ENCODE measurements at places on chromosomes 7 and 10. TPM values are rescaled to one million over a fixed set of nuclear protein-coding genes. Genes with fewer than 3 reads are reported as not detected.

GRCh38 chr10:53607691-53608090 lies 835.1 kb upstream of the MBL2 start:
- H3K27ac ChIP-seq, result no peak overlapping the region
- no peaks in the 10 kb centered on the region for H3K4me1 ChIP-seq

GRCh38 chr7:91194841-91195240 lies 69.4 kb upstream of the FZD1 start:
- no peaks in the 10 kb centered on the region for H3K27me3 ChIP-seq
- no peak for DNase-seq
- no peak overlapping the region for H3K4me3 ChIP-seq
- H3K36me3 ChIP-seq, result no peaks in the 10 kb centered on the region

Gene GSTO2
- total RNA-seq, result 11.7 TPM

Gene CABCOCO1
- not detected for total RNA-seq

- H3K27ac ChIP-seq, result no peak overlapping the region
- DNase-seq, result no peak
- no peaks in the 10 kb centered on the region for H3K36me3 ChIP-seq
- no peaks in the 10 kb centered on the region for H3K27me3 ChIP-seq
- H3K4me3 ChIP-seq, result no peak overlapping the region
- H3K4me1 ChIP-seq, result no peaks in the 10 kb centered on the region
These were observed 227.7 kb upstream of the SEMA3E start for GRCh38 chr7:83876593-83876992.

DNA sequence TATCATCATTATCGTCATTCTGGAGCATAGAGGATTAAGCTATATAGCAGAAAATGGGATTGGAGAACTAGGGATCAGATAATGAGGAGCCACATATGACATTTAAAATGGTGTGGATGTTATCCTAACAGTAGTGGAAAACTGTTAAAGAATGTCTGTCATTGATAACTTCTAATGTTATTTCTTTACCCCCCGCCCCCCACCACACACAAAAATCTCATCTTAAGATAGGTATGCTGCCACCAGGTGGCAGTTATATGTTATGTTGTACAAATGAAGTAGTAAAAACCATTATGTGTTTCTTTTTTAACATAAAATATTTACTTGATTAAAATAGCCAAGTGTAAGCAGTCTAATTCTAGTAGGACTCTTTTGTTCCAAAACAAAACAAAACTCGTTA lies 13.0 kb downstream of the AKAP9 start:
- H3K4me1 ChIP-seq, result no peaks in the 10 kb centered on the region
- no peak overlapping the region for H3K4me3 ChIP-seq
- H3K36me3 ChIP-seq, result peaks cover 5% of the 10 kb centered on the region
- H3K27ac ChIP-seq, result no peak overlapping the region

Gene CALHM1
- total RNA-seq, result not detected

Gene IDI1
- total RNA-seq, result 31.1 TPM

Gene ADCY1
- not detected for total RNA-seq

DNA sequence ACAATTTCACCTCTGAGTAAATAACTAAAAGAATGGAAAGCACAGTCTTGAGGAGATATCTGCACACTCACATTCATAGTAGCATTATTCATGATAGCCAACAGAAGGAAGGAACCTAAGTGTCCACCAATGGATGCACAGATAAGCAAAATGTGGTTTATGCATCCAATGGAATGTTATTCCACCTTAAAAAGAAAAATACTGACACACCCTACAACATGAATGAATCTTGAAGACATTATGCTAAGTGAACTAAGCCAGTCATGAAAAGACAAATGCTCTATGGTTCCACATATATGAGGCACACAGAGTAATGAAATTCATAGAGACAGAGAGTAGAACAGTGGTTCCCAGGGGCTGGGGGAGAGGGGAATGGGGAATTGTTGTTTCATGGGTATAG lies 6.5 kb upstream of the CCSER2 start:
- no peaks in the 10 kb centered on the region for H3K36me3 ChIP-seq
- H3K27me3 ChIP-seq, result no peaks in the 10 kb centered on the region

DNA sequence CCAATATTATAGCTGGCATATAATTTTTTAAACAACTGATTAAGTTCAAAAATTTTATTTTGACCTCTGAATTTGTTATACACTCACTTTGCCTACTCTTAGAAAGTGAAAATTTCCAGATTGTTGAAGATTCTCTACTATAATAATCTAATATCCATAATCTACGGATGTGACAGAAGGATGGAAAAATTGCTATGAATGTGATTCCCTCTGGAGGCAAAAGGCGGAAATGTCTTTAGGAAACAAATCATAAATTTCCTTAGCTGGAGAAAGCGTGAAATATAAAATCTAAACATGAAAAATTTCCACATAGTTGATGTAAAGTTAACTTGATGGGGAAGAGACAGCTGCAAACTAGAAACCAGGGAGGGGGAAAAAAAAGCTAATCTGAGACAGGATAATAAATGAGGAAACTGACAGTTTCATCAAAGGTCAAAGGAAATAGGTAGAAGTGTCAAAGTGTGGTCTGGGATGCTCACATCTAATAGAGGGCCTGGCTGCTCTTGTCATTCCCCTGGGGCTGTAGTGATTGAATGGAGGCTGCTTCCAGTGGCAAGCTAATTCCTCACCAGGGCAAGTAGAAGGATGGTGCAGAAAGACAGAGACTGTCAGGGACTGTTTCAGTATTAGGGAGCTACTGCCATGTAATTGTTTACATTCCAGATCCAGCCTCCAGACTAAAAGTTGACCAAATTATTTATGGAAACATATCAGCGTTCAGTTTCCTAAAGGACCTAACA lies 264.5 kb downstream of the SDHAF3 start:
- no peaks in the 10 kb centered on the region for H3K4me1 ChIP-seq
- H3K27ac ChIP-seq, result no peak overlapping the region
- no peak overlapping the region for H3K4me3 ChIP-seq
- H3K27me3 ChIP-seq, result no peaks in the 10 kb centered on the region

Gene DCLRE1C
- 10.0 TPM for total RNA-seq

DNA sequence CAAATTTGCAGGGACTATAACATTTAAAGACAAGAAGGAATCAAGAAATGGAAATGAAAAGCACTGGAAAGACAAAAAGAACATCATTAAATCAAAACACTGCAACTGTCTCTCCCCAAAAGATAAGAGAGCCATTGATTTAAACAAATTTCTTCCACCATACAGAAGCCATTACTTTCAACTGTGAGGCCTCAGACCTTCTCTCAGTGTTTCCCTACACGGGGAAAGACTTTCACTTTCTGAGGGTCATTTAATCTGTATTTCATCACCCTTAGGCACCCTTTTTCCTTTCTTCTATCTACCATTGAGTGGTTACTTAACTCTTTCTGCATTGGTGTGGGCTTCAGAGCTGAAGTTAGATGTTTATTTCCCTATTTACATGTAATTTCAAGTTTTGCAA lies 47.5 kb downstream of the CCDC172 start:
- H3K4me1 ChIP-seq, result no peaks in the 10 kb centered on the region
- H3K27ac ChIP-seq, result no peak overlapping the region
- no peak overlapping the region for H3K4me3 ChIP-seq
- H3K36me3 ChIP-seq, result no peaks in the 10 kb centered on the region
- no peaks in the 10 kb centered on the region for H3K27me3 ChIP-seq

GRCh38 chr10:1570416-1571051 lies 166.8 kb downstream of the ADARB2 start:
- no peak overlapping the region for H3K27ac ChIP-seq
- no peak for DNase-seq
- no peaks in the 10 kb centered on the region for H3K36me3 ChIP-seq
- no peak overlapping the region for H3K4me3 ChIP-seq
- no peaks in the 10 kb centered on the region for H3K4me1 ChIP-seq
- H3K27me3 ChIP-seq, result no peaks in the 10 kb centered on the region

DNA sequence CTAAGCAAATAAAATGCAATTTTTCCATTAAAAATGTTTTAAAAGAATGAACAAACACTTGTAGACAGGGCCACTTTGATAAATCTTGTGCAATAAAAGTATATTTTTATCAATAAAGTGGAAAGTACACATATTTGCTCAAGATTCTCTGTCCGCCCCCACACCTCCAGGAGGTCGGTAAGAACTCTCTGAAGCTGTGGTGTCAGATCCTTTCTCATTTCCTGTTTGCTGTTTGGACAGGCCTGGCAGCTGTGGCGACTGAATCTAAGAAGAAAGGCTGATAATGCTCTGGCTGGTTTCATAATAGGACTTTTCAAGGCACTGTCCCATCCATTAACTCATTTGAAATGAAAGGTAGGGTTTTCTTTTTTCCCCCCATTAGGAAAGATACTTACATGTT lies 15.3 kb upstream of the ASB4 start:
- no peaks in the 10 kb centered on the region for H3K4me1 ChIP-seq
- no peak overlapping the region for H3K27ac ChIP-seq
- DNase-seq, result peak; percentile 10
- H3K4me3 ChIP-seq, result no peak overlapping the region

- peak overlapping the region; percentile 76 for H3K4me3 ChIP-seq
- peak overlapping the region; percentile 82 for H3K27ac ChIP-seq
- H3K36me3 ChIP-seq, result no peaks in the 10 kb centered on the region
- peaks cover 61% of the 10 kb centered on the region for H3K27me3 ChIP-seq
These were observed 660 bp upstream of the HHEX start for GRCh38 chr10:92688927-92689662.

Gene AOAH
- total RNA-seq, result 120 TPM

- no peaks in the 10 kb centered on the region for H3K27me3 ChIP-seq
- H3K36me3 ChIP-seq, result no peaks in the 10 kb centered on the region
- H3K4me1 ChIP-seq, result no peaks in the 10 kb centered on the region
- H3K4me3 ChIP-seq, result no peak overlapping the region
- peak overlapping the region; percentile 68 for H3K27ac ChIP-seq
These were observed 94.6 kb downstream of the ELMO1 start for GRCh38 chr7:37353949-37354655.

Gene CHN2
- 17.1 TPM for total RNA-seq

Gene NEUROG3
- 0.64 TPM for total RNA-seq

GRCh38 chr7:15197042-15197977 lies 294.8 kb upstream of the DGKB start:
- no peaks in the 10 kb centered on the region for H3K4me1 ChIP-seq
- no peak for DNase-seq
- H3K4me3 ChIP-seq, result no peak overlapping the region
- no peaks in the 10 kb centered on the region for H3K27me3 ChIP-seq
- H3K36me3 ChIP-seq, result no peaks in the 10 kb centered on the region
- no peak overlapping the region for H3K27ac ChIP-seq

DNA sequence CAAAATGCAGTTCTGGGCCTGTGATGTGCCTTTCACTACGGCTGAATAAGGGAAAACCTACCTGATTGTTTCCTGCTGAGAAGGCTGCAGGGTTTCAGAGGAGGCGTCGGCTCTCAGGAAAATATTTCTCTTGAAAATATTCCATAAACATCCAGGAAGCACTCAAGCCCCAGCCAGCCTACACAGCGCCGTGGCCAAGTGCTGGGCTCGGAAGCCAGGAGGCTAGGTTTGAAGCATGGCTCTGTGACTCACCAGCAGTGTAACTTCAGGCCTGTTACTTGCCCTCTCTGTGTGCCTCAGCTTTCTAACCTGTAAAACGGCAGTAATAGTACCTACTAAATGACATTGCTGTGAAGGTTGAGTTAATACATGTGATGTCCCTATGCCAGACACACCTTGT lies 399.1 kb downstream of the GATA3 start:
- H3K27me3 ChIP-seq, result no peaks in the 10 kb centered on the region
- H3K27ac ChIP-seq, result no peak overlapping the region
- no peak overlapping the region for H3K4me3 ChIP-seq
- no peaks in the 10 kb centered on the region for H3K36me3 ChIP-seq
- no peaks in the 10 kb centered on the region for H3K4me1 ChIP-seq
- DNase-seq, result no peak

- no peak overlapping the region for H3K4me3 ChIP-seq
- H3K27ac ChIP-seq, result no peak overlapping the region
- H3K36me3 ChIP-seq, result no peaks in the 10 kb centered on the region
- no peaks in the 10 kb centered on the region for H3K27me3 ChIP-seq
These were observed 63.7 kb downstream of the TSPAN12 start for GRCh38 chr7:120794106-120794729.

DNA sequence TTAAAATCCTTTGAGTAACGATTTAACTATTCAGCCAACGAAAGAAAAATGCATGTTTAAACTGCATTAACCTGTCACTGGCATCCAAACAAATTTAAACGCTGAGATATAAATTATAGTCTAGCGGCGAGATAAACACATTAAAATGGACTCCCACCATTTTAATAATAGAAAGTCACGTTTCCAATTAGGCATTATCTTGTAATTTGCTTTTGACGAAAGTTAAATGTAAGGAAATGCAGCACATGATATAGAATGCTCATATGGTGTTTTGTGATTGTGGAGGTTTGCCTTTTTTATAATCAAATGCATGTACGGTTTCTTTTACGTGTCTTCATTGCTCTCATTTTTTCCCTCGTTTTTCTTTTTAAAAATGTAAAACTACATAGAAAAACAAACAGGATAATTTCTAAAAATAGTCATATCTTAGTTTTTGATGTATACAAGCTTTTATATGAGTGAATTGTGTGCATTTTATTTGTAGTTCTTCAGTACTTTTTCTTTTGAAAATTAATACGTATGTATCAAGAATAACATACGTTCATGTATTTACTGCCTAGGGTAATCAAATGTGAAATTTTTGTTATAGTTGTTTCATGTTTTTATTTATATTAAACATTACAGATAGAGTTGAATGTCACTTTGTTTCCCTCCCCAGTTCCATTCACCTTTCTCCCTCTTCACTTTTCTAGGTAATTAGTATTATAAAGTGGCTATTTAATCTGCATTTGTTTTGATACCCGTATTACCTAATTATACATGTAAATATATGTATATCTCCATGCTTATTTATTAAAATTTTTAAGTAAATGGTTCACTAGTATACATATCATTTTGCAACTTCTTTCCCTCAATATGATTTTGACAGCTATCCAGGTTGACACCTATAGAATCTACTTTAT lies 1.1 kb upstream of the KLF14 start:
- no peak overlapping the region for H3K4me3 ChIP-seq
- peaks cover 13% of the 10 kb centered on the region for H3K4me1 ChIP-seq
- H3K27ac ChIP-seq, result no peak overlapping the region
- H3K36me3 ChIP-seq, result no peaks in the 10 kb centered on the region

DNA sequence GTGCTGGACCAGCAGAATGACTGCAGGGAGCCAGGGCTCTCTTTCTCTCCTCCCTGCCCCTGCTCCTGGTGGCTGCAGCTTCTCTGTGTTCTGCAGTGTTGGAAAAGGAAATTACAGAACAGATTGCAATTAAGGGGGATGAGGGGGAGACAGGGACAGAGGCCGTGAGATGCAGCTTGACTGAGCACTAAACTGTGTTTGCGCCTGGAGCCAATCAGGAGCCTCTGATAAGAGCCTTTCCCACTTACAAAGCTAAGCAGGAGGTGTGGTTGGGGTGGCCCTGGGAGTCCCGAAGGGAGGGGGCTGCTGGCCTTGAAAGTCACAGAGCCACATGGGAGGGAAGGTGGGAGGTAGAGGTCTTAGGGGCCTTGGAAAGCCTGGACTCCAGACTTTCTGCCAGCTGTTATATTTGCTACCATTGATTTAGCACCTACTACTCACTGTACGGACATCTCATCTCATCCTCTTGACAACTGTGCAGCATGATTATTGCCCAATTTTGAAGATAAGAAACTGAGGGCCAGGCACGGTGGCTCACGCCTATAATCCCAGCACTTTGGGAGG lies 26.7 kb downstream of the TRIM8 start:
- no peaks in the 10 kb centered on the region for H3K36me3 ChIP-seq
- peaks cover 19% of the 10 kb centered on the region for H3K4me1 ChIP-seq
- H3K4me3 ChIP-seq, result no peak overlapping the region
- DNase-seq, result no peak

GRCh38 chr10:94194256-94194655 lies 168.5 kb downstream of the NOC3L start:
- no peak for DNase-seq
- no peaks in the 10 kb centered on the region for H3K36me3 ChIP-seq
- H3K27me3 ChIP-seq, result no peaks in the 10 kb centered on the region
- H3K27ac ChIP-seq, result no peak overlapping the region

Measured in transverse colon (tissue), 4 donors.